ENCODE measurements at places on chromosomes 7 and 10.

DNA sequence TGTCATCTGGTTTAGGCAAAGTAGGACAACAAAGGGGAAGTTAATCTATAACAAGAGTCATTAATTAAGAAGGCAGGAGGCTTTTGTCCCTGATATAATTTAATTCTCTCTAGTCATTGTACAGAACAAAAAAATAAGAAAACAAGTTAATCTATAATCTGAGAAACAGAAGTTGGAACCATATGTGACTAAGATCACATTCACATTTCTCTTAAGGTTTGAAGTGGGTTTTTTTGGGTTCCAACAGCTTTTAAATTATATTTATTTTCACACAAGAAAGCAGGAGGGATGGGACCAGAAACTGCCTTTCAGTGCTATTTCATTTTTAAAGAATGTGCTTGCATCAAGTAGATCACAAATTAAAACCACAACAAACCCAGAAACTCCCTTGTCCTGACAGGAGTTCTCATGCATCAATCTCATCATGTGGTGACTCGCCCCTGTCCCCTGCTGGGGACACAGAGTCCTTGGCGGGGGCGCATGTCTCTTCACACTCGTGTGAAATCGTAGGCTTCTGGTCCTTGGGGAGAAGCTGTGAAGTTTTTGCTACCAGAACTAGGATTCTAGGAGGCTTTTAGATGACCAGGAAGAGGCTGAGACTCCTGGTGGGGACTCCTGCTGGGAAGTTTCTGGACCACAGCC is 10.1 kb upstream of the OPN4 start:
- no peak for DNase-seq

DNA sequence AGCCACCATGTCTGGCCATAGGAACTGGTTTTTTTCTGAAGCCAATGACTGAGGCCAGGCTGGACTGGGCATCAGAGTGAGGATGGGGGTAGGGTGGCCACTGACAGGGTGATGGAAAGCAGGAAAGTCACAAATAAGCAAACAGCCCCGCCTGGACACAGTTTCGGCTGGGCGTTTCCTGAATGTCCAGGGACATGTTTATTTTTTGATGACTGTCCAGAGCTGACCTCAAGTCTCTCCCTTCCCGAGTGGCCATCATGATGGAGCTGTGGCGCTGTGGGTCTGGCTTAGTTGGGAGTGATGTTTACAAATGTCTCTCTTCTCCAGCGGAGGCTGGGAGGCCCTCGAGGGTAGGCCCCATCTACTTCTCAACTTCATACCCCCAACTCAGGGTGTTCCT is 37.1 kb upstream of the COMTD1 start:
- DNase-seq: no peak

DNA sequence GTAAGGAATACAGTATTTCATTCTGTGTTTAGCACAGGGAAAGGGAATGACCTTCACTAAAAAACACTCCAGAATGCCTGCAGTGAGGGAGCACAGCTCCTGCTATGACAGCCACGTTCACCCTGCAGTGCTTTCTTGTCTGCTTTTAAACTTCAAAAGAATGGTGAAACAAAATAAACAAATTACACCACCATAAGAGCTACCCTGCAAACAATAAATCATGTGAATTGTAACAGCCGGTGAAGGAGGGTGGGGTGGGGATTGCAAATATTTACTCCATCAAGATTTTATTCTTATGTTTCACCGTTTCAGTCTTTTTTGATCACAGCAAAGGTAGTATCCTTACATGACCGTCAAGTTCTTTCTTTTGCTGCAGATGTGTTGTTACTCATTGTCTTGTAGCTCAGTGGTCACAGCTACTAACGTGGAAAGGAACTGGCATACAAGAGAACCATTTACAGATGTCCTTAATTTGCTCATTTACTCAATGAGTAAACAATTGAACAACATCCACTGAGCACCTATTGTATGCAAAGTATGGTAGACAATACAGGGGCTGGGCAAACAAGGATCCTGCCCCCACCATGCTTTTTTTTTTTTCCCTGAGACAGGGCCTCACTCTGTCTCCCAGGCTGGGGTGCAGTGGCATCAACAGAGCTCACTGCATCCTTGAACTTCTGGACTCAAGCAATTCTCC is 4.1 kb upstream of the CHN2 start:
- no peak for DNase-seq

DNA sequence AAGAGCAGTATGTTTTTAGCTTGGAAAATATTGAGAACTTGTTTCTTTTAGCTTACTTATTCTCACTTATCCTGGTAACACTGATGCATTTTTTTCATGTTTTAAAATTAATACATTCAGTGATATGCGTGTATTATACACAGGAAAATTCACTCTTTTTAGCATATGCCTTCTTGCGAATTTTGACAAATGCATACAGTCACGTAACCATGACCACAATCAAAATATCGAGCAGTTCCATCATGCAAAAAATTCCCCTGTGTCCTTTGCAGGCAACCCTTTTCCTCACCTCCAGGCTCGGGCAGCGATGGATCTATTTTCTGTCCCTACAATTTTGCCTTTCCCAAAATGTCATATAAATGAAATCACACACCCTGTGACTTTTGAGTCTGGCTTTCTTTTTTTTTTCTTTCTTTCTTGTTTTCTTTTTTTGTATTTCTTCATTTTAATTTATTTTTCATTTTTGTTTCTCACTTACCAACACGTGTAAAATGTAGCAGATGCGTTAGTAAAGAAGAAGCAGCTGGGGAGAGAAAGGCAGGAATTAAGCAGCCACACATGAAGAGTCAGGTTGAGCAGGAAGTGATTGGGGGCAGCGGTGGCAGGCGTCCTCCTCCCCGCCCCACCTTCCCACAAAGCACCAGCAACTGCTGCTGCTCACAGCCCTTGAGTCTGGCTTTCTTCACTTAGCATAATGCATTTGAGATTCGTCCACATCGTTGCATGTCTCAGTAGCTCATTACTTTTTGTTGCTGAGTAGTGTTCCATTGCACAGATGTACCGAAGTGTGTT is 29.9 kb downstream of the ADRB1 start:
- no peak for DNase-seq

DNA sequence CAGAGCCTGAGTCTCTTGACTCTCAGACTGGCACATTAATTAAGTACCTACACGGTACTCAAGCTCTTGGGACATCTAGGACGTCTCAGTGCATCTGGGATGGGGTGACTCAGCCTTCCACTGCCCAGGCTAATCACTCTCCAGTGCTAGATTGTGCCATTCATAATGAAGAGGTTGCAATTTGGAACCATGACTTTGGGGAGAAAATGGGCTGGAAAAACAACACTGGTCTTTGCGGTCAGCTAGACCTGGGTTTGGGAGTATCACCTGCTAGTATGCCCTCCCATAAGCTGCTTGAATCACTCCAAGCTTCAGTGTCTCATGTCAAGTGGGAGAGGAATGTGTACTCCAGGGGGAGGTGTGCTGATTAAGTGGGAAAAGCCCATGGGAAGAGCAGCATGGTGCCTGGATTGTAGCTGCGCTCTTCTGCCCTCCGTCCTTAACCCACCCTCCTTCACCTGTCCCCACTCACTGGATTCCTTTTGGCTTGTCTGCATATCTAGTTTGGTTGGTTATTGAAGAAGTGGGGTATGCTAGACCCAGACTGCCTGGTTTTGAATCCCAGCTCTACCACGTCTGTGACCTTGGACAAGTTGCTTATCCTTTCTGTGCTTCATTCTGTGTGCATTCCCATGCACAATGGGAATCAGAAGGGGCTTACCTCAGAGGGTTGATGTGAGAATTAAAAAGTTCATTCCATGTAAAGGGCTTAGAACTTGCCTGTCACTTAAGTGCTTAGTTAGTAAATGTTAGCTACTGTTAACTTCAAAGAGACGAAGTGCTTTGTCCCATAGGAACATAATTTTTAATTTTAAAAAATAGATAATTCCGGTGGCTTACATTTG is 3.8 kb downstream of the NFE2L3 start:
- DNase-seq: no peak

DNA sequence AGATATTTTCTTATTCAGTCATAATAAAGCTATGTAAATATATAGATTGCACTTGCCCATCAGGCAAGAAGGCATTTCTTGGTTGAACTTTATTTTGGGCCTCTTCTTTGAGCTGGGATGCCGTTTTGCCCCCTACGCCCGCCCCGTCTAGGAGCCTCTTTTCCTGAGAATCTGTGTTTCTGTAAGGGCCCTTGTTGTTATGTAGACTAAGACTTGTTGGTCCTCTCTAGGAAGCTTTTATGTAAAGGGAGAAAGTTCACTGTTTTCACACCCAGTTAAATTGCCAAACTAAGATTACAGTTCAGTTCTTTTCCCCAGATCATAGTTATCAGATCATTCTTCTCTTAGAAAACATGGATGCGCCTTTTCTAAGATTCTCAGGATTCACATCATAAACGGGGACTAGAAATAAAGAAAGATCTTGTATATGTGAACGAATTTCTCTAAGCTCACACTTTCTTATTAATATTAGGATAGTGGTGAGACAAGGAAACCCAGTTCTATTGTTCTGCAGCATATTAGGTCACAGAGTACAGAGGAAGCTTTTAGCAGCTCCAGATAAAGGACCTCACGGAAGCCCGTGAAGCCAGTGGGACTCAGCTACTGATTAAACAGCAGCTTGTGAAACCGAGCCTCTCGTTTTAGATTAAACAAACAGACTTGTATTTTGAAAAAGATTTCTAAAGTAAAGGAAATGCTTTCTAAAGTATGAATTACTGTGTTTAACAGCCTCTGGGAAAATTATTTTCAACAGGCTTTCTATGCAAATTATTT is 3.8 kb downstream of the LMTK2 start:
- no peak for DNase-seq

GRCh38 chr7:26724795-26725194 is 139.6 kb downstream of the SKAP2 start:
- DNase-seq: no peak

DNA sequence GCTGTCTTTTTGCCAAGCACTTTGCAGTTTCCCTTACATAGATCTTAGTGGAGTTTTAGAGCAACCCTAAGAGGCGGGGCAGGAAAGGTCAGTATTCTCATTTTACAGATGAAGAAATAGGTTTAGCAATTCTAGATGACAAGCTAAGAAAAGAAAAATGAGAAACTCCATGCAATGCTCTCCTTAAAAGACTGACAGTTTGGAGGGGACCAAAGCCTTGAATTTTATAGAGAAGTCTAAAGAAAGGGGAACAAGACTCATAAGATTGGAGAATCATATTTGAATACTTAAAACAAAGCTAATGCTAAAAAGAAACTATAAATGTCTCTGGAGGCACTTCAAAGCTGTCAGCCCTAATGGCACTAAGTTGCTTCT is 19.6 kb downstream of the CEP55 start:
- no peak for DNase-seq

DNA sequence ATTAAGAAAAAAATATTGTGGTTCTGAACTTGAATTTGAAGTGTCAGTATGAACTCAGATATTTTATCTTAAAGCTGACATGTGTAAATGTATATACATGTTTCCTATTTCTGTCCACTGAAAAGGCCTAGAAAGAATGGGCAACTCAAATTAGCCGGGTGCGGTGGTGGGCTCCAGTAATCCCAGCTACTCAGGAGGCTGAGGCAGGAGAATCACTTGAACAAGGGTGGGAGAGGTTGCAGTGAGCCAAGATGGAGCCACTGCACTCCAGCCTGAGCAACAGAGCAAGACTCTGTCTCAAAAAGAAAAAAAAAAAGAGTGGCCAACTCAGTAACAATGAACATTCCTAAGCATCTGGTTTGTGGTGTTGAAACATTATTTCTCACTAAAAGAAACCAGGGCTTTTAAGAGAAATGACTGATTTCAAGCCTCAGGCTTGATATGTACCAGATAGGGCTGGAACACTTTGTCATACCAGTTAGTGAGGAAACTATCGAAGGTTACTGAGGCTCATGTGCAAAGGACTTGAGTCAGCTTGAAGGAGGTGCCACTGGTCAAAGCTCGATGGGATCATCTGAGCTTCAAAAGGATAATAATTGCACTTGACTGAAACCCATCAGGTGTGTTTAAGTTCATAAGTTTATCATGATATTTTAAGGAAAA is 40.5 kb downstream of the AOAH start:
- no peak for DNase-seq

DNA sequence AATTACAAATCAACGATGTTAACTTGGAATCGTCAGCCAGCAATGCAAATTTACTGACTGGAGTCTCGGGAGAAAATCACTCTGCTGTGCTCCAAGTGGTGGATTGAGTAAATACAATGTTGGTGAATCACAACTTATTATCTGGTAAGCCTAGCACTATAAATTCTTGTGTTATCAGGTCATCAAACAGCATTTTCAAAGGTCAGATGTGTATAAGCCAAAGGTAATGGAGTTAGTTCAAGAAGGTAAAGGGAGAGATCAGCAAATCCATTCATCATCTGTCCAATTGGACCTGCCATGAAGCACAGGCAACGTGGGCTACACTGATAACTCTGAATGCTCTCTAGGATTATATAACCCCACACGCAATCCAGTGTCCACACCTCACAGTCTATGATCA is 13.9 kb downstream of the CUBN start:
- no peak for DNase-seq

- no peak for DNase-seq
Observed at GRCh38 chr10:73894245-73894971, 16.5 kb upstream of the PLAU start.

DNA sequence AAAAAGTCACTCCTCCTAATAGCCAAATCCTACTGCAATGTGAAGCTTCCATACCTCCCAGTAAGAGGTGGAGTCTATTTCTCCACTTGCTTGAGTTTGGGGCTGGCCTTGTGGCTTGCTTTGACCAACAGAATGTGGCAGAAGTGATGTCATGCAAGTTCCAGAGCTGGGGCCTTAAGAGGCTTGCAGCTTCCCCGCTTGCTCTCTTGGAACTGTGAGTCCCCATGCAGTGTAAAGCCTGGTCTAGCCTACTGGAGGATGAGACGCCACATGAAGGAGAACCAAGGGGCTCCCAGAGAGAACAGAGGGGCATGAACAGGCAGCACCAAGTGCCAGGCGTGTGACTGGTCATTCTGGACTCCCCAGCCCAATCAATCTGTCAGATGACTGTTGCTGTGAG is 58.6 kb upstream of the OPALIN start:
- no peak for DNase-seq

- DNase-seq: no peak
Observed at GRCh38 chr7:91582799-91583477, 297.6 kb downstream of the MTERF1 start.

DNA sequence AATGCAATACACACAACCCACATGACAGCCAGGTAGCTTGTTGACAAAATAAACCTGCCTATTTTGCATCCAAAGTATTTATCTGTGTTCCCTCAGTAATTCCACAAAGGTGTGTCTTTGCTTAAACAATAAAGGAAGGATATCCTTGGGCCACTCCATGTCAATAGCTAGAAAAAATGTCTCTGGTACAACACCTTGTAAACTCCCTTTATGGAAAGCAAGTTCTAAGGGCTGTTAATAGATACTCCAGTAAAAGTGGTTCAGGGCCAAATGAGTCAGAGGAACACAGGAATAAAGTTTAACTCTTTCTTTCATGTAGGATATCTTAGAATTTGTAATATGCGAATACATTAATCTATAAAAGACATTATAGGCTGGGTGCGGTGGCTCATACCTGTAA is 96.9 kb upstream of the LRRTM3 start:
- DNase-seq: no peak

GRCh38 chr10:132710036-132710686 is 75.8 kb downstream of the NKX6-2 start:
- no peak for DNase-seq

GRCh38 chr7:143345428-143345900 is 17.0 kb downstream of the FAM131B start:
- DNase-seq: peak; percentile 65

DNA sequence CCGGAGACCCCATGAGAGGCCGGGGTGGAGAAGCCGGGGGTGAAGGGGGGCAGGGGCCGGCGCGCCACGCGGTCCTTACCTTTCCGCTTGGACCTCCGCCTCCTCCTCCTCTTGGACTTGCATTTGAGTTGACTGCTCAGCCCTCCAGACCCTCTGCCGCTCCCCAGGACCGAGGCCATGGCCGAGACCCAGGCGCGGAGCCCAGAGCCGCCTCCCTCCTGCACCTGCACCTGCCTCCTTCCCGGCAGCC is 428 bp downstream of the ADARB2 start:
- no peak for DNase-seq

All from activated CD8-positive, alpha-beta memory T cell treated with anti-CD3 and anti-CD28 coated beads, Interleukin-2, amount 50 U/mL, for 4 hours (primary cell).